SIG-M5 (cell line): ENCODE measurements at places on chromosomes 13 and 19.

DNA sequence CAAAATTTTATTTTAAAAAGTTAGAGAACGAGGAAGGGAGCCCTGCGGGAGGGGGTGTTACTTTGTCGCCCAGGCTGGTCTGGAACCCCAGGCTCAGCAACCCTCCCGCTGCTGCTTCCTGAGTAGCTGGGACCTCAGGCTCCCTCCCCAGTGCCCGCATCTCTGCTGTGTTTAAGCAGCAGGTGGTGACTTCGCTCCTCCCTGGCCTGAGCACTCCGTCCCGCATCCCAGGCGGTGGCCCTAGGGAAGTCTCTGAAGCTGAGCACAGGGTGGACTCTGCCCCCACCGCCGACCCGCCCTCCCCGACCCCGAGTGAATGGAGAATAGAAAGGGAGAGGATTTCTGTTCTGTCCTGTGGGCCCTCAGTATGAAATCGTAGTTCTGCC, 30.5 kb downstream of the ZNF701 start:
- no peak for DNase-seq

GRCh38 chr19:42528354-42529247, at the start of gene CEACAM1:
TSS of gene CEACAM1 (minus strand) at chr19:42528481. CDS start at chr19:42528374, 107 bp downstream.
- no peak for DNase-seq

DNA sequence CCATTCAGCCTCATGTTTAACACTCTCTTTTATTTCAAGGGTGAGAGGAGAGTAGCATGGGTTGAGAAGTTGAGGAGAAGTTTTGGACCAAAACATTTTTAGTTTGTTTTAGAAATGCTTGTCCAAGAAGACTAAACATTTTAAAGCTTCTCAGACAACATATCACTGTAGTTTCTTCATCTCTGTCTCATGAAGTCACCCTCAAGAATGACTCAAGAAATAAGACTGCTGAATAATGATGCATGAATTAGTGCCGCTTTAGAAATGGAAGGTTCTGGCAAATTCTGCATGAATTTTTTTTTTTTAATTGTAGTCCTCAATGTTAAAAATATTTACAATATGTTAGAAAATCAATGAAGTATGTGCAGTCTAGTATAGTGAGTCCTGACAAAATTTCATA, 422.7 kb upstream of the ARGLU1 start:
- DNase-seq = no peak

GRCh38 chr13:38255600-38255999, 94.1 kb upstream of the UFM1 start:
- no peak for DNase-seq

- DNase-seq = no peak
Measured at GRCh38 chr13:107266657-107267056, 698.7 kb upstream of the ARGLU1 start.

- no peak for DNase-seq
Measured at GRCh38 chr13:73556128-73556527, 497.3 kb downstream of the KLF5 start.

- no peak for DNase-seq
Measured at GRCh38 chr13:59415498-59415897, 748.2 kb downstream of the DIAPH3 start.
